ENCODE measurements at places on chromosomes 1 and 21. TPM values are rescaled to one million over a fixed set of nuclear protein-coding genes. Genes with fewer than 3 reads are reported as not detected.

The B4GALT2 gene
- 86.7 TPM for total RNA-seq

The SYT11 gene
- 1.3 TPM for total RNA-seq

The OR2L13 gene
- total RNA-seq: not detected

The COL6A2 gene
- total RNA-seq: 46.5 TPM

The EDARADD gene
- total RNA-seq: 6.8 TPM

The PTPN22 gene
- total RNA-seq: 1.1 TPM

The PLA2G5 gene
- total RNA-seq: not detected

All from airway epithelial cell (primary cell).